Sigmoid colon (tissue), 7 donors: ENCODE measurements at places on chromosomes 3 and 15.

- no peaks in the 10 kb centered on the region for H3K27me3 ChIP-seq
- H3K4me3 ChIP-seq, result no peak overlapping the region
- no peak for DNase-seq
Observed at GRCh38 chr3:100317912-100318311, 16.6 kb upstream of the NIT2 start.

DNA sequence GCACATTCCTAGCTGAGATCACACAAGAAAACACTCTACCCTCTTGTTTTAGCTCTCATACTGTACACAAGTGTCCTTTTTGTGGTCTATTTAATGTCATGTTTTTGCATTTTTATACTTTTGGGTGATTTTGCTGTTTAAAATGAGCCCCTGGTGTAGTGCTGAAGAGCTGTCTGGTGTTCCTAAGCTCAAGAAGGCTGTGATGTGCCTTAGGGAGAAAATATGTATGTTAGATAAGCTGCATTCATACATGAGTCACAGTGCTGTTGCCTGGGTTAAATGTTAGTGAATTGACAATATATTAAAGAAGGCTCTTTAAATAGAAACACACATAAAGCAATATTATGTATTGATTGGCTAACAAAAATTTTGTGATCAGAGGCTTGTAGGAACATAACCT lies 387.4 kb upstream of the C2CD4B start:
- no peaks in the 10 kb centered on the region for H3K4me1 ChIP-seq
- DNase-seq, result no peak
- H3K27me3 ChIP-seq, result no peaks in the 10 kb centered on the region
- H3K27ac ChIP-seq, result no peak overlapping the region
- H3K4me3 ChIP-seq, result no peak overlapping the region

DNA sequence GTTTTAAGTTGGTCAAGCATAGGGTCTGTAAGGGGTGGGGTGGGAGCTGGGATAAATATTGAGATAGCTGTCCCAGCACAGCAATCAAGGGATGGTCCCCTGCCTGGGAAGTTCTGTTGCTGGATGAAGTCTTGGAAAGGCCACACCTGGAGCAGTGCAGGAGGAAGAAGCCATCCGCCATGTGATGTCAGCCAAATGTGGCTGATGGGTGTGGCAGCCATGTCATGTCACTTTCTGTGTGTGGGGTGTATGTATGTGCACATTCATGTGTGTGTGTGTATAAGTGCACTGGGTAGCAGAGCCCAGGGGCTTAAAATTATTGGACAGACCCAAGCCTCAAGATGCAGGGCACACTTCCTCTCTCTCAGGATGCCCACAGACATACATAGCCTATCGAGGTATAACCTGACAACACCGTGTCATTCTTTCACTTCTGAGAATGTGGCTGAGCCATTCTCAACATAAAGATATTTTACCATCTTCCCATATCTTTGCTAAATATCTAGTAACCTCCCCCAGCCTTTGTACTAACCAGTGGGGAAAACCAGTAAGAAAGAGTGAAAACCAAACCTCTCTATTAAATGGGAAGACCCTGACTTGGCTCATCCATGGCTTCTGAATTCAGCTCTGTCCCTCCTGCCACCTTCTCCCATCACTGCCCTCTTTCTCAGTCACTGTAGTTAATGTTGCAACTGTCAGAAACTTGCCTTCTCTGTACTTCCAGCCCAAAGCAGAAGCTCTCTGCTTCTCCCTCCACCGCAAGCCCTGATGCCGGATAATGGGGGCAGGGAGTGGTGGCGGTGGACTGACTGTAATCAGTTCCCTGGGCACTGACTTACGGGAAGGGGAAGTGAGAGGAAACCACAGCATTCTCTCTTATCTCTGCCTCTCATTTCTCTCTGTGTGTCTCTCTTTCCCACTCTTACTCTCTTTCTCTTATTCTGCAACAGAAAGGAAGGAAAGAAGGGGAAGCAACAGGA lies 11.2 kb downstream of the TNFSF10 start:
- H3K4me1 ChIP-seq, result peaks cover 21% of the 10 kb centered on the region
- no peaks in the 10 kb centered on the region for H3K27me3 ChIP-seq
- H3K4me3 ChIP-seq, result no peak overlapping the region
- no peaks in the 10 kb centered on the region for H3K36me3 ChIP-seq

- no peak overlapping the region for H3K27ac ChIP-seq
- no peak overlapping the region for H3K4me3 ChIP-seq
- no peaks in the 10 kb centered on the region for H3K4me1 ChIP-seq
- DNase-seq, result no peak
- no peaks in the 10 kb centered on the region for H3K27me3 ChIP-seq
- no peaks in the 10 kb centered on the region for H3K36me3 ChIP-seq
Observed at GRCh38 chr15:93610944-93611343, 521.9 kb upstream of the RGMA start.

GRCh38 chr3:20648921-20649381 lies 462.9 kb upstream of the SGO1 start:
- no peaks in the 10 kb centered on the region for H3K4me1 ChIP-seq
- no peak overlapping the region for H3K4me3 ChIP-seq
- no peak for DNase-seq
- H3K27me3 ChIP-seq, result no peaks in the 10 kb centered on the region

DNA sequence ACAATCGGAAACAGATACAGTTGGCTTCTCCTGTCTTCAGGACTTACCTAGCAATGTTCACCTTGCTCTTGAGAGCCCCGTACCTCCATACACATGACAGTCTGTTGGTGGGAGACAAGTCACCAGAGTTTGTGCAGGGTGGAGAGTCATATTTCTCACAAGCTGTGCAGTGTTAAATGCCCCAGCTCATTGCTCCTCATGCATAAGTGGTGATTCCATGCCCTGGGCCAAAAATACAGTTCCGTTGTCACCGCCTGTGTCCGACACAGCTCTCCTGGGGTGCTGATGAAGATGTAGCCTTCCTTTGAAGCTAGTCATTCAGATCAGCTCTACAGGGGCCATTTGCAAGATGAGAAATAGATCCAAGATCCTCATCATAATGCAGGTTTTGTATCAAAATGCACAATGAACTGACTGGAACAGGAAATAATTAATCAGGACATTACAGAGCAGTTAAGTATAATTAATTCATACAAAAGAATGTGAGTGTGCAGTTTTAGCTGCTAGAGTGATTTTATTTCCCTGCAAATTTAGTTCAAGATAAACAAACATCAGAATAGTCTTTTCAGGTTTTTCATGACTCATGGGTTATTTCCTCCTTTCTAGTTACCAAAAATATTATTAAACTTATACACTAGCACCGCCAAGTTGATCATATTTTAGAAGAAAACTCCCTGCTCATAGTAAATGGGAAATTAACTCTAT lies 66.5 kb downstream of the CD47 start:
- no peak for DNase-seq
- no peak overlapping the region for H3K4me3 ChIP-seq
- no peaks in the 10 kb centered on the region for H3K4me1 ChIP-seq
- no peak overlapping the region for H3K27ac ChIP-seq
- no peaks in the 10 kb centered on the region for H3K27me3 ChIP-seq

DNA sequence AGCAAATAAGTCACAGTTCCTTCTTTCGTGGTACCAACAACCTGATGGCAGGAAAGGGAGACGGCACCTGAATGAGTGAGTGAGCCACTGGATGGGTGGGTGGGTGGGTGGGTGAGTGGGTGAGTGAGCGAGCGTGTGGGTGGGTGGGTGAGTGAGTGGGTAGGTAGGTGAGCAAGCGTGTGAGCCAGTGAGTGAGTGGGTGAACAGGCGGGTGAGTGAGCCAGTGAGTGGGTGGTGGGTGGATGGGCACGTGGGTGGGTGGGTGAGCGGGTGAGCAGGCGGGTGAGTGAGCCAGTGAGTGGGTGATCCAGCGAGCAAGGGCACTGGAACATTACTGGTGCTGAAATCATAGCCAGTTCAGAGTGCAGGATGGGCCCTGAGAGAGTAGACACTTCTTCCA lies 152.8 kb downstream of the MEGF11 start:
- H3K36me3 ChIP-seq, result no peaks in the 10 kb centered on the region
- H3K4me3 ChIP-seq, result no peak overlapping the region
- peaks cover 8% of the 10 kb centered on the region for H3K27me3 ChIP-seq
- no peaks in the 10 kb centered on the region for H3K4me1 ChIP-seq

GRCh38 chr3:124707656-124708062 lies 22.6 kb upstream of the UMPS start:
- DNase-seq, result no peak
- H3K27ac ChIP-seq, result no peak overlapping the region
- H3K4me3 ChIP-seq, result no peak overlapping the region
- H3K36me3 ChIP-seq, result no peaks in the 10 kb centered on the region

DNA sequence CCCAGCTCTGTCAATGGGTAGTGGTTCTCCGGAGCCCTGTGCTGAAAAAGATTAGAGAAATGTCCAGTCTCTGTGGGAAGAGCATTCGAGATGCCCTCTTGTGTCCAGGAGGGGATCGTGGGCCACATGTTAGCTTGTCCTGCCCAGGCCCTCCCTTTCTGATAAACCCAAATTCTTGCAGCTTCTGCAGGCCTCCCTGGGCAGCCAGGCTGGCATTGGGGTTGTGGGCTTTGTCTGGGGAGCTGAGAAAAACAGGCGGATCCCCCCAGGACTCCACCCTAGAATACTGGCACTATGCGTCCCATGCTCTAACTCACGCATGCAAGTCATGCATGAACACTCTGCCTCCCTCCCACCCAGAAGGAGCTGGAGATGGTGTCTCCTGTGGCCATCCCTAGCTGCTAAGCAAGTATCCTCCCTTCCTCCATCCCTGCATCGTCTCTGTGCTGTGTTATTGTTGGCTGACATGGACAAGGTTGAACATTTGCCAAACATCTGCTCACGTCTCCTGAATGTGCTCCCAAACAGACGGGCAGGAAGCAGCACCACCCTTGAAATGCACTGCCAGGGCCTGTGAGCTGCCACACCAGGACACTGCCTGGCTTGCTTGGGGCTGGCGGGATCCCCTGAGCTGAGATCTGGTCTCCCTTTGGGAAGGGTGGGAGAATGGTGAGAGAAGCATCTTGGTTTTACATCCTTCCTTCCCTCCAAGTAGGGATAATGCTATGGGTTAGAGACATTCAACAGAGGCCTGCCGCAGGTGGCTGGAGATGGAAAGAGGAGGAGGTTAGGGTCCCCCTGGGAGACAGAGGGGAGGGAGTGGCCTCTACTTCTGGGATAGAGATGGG lies 26.5 kb downstream of the CFAP161 start:
- peak; percentile 75 for DNase-seq
- H3K36me3 ChIP-seq, result no peaks in the 10 kb centered on the region
- H3K27ac ChIP-seq, result peak overlapping the region; percentile 59
- no peaks in the 10 kb centered on the region for H3K27me3 ChIP-seq
- H3K4me3 ChIP-seq, result no peak overlapping the region
- no peaks in the 10 kb centered on the region for H3K4me1 ChIP-seq

GRCh38 chr3:159910991-159911663 lies 77.5 kb upstream of the IL12A start:
- no peaks in the 10 kb centered on the region for H3K27me3 ChIP-seq
- peak overlapping the region; percentile 3 for H3K4me3 ChIP-seq
- H3K4me1 ChIP-seq, result peaks cover 9% of the 10 kb centered on the region
- H3K36me3 ChIP-seq, result no peaks in the 10 kb centered on the region
- no peak for DNase-seq
- H3K27ac ChIP-seq, result peak overlapping the region; percentile 13

DNA sequence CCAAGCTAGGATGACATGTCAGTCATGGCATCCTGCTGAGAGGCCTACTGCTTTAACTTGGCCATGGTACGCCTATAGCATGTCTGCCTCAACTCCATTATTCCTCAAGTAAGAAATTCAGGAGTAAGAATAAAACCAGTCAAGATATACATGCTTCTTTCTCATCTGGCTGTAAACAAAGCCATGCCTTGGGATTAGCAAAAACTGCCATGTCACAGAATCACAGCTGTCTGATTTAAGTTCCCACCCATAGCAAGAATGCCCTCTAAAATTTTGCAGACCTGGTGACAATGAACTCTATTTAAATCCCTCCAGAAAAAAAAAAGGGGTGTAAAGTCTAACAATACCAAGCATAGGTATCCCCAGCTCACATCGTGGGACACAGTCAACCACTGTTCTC lies 55.6 kb upstream of the ACAN start:
- no peak overlapping the region for H3K4me3 ChIP-seq
- no peaks in the 10 kb centered on the region for H3K4me1 ChIP-seq
- DNase-seq, result no peak
- H3K36me3 ChIP-seq, result no peaks in the 10 kb centered on the region

GRCh38 chr3:42499478-42499871 lies 3.0 kb upstream of the VIPR1 start:
- no peaks in the 10 kb centered on the region for H3K36me3 ChIP-seq
- no peak overlapping the region for H3K27ac ChIP-seq
- no peak overlapping the region for H3K4me3 ChIP-seq
- peaks cover 22% of the 10 kb centered on the region for H3K4me1 ChIP-seq
- H3K27me3 ChIP-seq, result peaks cover 8% of the 10 kb centered on the region
- DNase-seq, result peak; percentile 44

GRCh38 chr3:52917044-52917443 lies 19.7 kb upstream of the STIMATE start:
- no peaks in the 10 kb centered on the region for H3K4me1 ChIP-seq
- no peak overlapping the region for H3K4me3 ChIP-seq
- peaks cover 29% of the 10 kb centered on the region for H3K36me3 ChIP-seq
- H3K27me3 ChIP-seq, result no peaks in the 10 kb centered on the region
- DNase-seq, result no peak
- H3K27ac ChIP-seq, result no peak overlapping the region

GRCh38 chr15:69163141-69163669 lies 2.8 kb downstream of the GLCE start:
- H3K36me3 ChIP-seq, result no peaks in the 10 kb centered on the region
- no peak for DNase-seq
- H3K4me1 ChIP-seq, result peaks cover 7% of the 10 kb centered on the region
- H3K27ac ChIP-seq, result no peak overlapping the region

DNA sequence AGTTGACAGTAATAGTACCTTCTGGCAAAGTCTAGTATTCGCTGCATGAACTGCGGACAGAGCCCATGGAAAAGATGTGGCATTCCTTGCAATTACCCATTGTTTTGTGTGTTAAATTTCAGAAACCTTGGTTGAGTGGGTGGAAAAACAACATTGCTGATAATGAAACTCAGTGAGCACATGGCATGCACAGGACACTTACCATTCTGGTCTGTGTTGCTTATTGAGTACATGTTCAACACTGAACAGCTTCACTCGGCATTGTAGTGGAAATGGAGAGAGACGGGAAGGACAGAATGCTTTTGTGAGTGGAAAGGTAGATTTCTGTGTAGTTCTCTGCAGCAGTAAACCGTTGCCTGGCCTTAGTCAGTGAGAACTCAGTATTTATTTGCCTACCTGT lies 165.3 kb downstream of the FNDC3B start:
- no peak for DNase-seq
- peaks cover 63% of the 10 kb centered on the region for H3K4me1 ChIP-seq
- no peak overlapping the region for H3K4me3 ChIP-seq
- H3K27ac ChIP-seq, result peak overlapping the region; percentile 88
- no peaks in the 10 kb centered on the region for H3K36me3 ChIP-seq

DNA sequence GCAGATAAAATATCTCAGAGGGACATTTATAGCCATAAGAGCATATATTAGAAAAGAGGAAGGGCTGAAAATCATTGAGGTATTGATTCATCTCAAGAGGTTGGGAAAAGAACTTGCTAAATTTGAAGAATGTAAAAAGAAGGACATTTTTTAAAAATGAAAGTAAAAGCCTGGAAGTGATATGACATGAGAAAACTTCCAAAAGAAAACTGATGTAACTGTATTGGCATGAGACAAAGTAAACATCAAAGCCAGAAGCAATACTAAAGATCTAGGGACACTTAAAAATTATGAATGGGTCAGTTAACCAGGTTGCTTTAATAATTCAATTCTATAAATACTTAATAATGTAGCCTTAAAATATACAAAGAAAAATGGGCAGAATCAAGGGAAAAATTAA lies 31.9 kb downstream of the CEP63 start:
- DNase-seq, result no peak
- no peak overlapping the region for H3K27ac ChIP-seq
- H3K27me3 ChIP-seq, result no peaks in the 10 kb centered on the region
- H3K4me1 ChIP-seq, result no peaks in the 10 kb centered on the region
